Stimulated activated CD8-positive, alpha-beta memory T cell treated with anti-CD3 and anti-CD28 coated beads, Interleukin-7, amount 100 ng/mL, for 4 hours (primary cell): ENCODE measurements at places on chromosomes 4 and X.
A peak's percentile ranks its signal among the peaks of the same experiment; 100 is the strongest.

- no peak for DNase-seq
These were observed 21.5 kb downstream of the DNAAF6 start for GRCh38 chrX:107227780-107228485.

GRCh38 chr4:185730849-185731608 is 81.0 kb downstream of the SORBS2 start:
- no peak for DNase-seq

DNA sequence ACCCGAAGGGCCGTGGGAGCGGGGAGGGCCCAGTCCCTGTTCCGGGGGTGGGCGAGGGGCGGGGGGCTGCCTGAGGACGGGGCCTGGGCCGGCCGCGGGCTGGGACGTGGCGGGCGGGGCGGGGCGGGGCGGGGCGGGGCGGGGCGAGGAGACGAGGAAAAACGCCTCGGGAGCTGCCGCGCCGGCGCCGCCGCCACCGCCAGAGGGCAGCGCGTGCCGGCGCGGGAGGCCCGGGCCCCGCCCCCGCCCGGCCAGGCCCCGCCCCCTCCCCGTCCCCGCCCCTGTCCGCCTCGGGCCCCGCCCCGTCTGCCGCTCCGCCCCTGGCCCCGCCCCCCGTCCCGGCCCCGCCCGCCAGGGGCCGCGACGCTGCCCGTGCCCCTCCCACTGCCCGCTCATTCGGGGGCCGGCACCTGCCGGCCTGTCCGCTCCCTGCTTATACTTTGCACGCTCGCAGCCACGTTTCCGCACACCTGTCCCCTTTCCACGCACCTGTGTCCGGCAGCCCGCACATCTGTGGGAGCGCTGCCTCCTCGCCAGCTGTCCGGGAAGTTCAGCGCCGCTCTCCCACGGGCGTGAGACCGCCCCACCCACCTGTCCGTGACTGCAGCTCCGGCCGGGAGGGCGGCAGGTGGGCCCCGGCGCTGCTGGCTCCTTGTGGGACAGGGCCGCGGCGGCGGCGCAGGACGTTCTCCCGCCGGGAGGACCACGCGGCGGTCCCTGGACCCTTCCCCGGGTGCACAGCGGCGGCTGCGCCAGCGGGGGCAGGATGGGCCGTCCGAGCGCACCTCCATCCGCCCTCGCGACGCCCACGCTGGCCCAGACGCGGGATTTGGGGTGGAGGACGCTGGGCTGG is 1.7 kb upstream of the FGFRL1 start:
- peak; percentile 68 for DNase-seq

GRCh38 chrX:45142185-45142584 is 58.5 kb downstream of the DIPK2B start:
- DNase-seq: no peak

DNA sequence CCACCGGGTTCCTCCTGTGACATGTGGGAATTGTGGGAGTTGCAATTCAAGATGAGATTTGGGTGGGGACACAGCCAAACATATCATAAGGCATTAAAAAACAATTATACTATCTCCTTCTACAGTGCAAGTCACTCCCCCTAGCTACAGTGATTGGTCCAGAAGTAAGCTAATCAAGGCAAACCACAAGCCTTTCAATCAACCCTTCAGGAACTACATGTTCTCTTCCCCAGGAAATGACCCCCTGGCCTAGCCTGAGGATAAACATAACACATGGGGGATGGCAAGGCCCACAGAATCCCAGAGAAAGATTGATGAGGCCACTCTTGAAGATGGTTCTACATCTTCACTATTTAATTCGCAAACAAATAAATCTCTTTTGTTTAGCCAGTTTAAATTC is 25.2 kb upstream of the FAM241A start:
- no peak for DNase-seq

- DNase-seq: no peak
These were observed 346.5 kb upstream of the FAT1 start for GRCh38 chr4:187070158-187070557.

DNA sequence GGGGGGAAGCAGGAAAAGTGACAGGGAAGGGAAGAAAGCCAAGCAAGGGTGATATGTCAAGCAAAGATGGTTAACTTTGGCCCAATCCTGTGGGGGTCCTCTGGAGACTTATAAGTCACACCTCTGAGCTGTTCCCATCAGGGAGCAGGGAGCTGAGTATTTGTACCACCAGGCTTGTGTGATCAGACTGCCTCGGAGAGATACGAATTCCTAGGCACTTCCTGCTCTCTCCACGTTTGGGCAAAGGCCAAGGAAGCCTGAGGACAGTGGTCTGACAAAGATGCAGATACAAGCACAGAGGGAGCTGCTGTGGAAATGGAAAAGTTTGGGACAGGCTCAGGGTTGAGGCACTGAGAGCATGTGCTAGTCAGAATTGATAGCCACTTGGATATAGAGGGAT is 10.4 kb upstream of the PPP3CA start:
- DNase-seq: no peak

DNA sequence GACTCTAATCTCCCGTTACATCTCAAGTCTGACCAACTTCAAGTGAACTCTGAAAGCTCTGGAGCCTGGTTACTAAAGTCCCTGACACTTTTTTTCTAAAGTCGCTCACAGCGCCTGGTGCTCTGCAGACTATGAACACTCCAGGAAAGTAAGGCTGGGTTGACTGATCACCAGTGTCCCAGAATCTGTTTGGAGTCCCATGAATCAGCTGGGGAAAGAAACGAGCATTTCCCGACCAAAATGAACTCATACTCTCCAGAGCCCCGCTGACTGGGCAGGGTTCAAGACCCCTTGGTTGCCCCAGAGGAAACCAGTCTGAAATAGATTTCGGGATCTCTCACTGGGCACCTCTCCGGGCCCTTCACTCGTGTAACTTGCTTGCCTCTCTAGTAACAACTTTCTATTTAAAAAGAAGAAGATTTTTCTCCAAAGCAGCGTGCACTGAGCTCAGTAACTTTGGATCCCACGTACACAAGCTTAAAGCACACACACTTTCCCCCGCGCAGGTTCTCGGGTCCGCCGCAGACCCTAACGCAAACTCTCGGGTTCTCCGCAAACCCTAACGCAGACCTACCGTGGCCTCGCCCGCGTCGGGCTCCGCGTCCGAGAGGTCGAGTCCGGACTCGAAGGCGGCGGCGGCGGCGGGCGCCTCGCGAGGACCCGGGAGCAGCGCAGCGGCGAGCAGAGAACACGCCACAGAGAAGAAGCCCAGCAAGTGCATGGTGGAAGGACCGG is 964 bp downstream of the VEGFC start:
- no peak for DNase-seq

- no peak for DNase-seq
These were observed 53.9 kb upstream of the DAPP1 start for GRCh38 chr4:99762728-99763127.

GRCh38 chr4:78610546-78611214 is 59.1 kb downstream of the ANXA3 start:
- DNase-seq: no peak

- DNase-seq: no peak
These were observed 28.0 kb downstream of the DKK2 start for GRCh38 chr4:107008115-107008514.

DNA sequence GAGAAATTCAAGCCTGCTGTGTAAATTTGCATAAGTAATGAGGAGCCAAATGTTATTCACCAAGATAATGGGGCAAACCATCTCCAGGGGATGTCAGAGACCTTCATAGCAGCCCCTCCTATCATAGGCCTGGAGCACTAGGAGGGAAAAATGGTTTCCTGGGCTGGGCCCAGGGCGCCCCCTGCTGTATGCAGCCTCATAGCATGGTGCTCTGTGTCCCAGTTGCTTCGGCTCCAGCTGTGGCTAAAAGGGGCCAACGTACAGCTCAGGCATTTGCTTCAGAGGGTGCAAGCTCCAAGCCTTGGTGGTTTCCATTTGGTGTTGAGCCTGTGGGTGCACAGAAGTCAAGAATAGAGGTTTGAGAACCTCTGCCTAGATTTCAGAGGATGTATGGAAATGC is 859.3 kb downstream of the RPA4 start:
- no peak for DNase-seq

- DNase-seq: no peak
These were observed 59.2 kb downstream of the SLC7A11 start for GRCh38 chr4:138182838-138183426.

GRCh38 chr4:121307445-121308327 is 73.1 kb downstream of the QRFPR start:
- peak; percentile 6 for DNase-seq

GRCh38 chr4:95949136-95949765 is 109.4 kb downstream of the PDHA2 start:
- DNase-seq: no peak

GRCh38 chr4:138759554-138759902 is 256.1 kb upstream of the NOCT start:
- DNase-seq: no peak

DNA sequence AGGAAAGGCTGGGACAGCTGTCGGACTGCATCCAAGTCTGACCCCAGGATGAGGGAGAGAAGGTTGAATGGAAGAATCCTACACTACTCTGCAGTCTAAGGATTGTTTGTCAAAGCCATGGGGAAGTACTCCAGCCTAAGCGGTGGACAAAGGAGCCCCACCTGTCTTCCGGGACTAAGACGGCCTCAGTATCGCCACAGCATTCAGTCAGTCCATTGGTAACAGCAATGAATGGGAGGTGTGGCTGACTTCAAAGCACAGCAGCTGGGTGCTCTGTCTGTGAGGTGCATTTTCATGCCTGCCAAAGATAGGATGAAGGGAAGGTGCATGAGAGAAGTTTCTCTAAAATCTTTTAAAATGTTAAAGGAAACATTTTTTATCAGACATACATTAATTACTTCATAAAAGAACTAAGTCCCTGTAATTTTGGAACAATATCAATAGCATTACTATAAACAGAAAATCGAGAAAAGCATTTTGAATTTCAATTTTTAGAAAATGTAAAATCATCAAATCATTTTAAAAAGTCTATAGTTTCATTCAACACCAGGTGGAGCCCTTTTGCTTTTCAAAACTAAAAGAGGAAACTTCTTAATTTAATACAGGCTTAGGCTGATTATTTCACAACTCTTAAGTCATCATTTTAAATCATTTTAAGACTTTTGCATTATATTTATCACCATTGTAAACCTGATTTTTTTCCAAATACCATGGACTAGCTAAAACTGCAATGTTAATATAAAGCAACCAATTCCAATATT is 27.6 kb upstream of the INTU start:
- DNase-seq: no peak

DNA sequence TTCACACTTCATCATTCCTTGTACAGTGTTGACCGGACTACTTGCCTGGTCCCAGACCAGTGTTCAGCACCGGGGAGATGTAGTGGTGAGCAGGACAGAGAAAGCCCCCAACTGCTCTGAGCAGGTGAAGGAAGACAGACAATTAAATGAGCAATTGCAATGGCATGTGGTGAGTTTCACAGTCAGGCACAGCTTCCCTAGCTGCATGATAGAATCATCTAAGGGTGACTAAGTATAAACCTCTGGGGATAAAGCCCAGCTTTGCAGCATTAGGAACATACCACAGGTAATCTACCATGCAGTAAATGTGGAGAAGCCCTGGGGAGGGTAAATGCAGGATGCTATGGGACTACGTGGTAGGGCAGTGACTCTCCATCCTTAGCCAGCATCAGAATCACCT is 47.8 kb downstream of the TMA16 start:
- no peak for DNase-seq

DNA sequence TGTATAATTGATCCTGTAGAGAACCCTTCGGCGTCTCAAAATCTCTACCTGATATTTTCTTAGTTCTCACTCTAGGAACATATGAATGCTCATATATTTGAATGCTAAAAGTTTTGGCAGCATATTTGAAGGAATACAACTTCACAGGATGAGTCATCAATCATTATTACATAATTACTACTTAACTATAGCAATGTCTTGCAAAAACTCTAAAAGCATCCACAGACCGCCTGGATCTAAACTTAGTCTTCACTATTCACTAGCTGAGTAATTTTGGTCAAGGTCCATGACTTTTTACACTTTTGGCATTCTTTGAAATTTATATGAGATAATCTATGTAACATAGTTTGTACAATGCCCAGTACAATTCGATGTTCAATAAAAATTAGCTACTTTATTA is 194.7 kb downstream of the DTHD1 start:
- no peak for DNase-seq

DNA sequence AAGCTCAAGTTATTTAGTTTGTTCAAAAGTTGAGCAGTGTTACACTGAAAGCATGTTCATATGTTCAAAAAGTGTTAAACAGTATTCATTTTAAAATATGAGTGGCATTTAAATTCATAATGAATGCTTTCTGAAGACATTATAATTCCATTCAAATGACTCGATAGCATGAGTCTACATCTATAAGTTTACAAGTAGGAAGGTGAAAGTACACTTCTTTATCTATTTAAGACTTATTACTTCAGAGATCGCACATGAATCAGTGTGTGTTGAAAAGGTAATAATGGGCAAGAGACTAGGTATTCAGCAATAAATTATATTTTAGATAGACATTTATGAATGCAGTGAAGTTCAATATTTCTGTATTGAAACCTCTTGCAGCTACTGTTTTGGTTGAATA is 456.1 kb downstream of the GRXCR1 start:
- no peak for DNase-seq

- DNase-seq: no peak
These were observed 442.0 kb upstream of the ADGRL3 start for GRCh38 chr4:60757986-60758680.

- DNase-seq: no peak
These were observed 34.5 kb upstream of the PGRMC1 start for GRCh38 chrX:119201570-119201969.

DNA sequence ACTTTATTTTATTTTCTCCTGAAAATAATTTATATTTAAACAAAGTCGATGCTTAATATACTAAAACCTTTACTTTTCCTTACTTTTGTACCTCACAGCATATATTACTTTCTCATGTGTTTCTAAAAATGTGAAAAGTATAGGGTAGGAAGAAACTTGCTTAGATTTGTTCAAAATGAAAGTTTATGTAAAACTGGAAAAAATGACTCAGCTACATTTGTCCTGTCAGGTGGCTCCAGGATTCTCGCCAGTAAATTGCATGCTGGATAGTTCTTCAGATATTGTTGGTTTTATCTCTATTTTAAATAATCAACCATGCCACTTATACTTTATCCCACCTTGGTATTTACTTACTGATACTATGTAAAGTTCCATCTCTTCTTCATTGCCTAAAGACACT is 159.2 kb upstream of the NDST4 start:
- no peak for DNase-seq

- no peak for DNase-seq
These were observed 152.5 kb upstream of the STX18 start for GRCh38 chr4:4694296-4694772.

- DNase-seq: no peak
These were observed 29.6 kb downstream of the PHOX2B start for GRCh38 chr4:41718907-41719306.

DNA sequence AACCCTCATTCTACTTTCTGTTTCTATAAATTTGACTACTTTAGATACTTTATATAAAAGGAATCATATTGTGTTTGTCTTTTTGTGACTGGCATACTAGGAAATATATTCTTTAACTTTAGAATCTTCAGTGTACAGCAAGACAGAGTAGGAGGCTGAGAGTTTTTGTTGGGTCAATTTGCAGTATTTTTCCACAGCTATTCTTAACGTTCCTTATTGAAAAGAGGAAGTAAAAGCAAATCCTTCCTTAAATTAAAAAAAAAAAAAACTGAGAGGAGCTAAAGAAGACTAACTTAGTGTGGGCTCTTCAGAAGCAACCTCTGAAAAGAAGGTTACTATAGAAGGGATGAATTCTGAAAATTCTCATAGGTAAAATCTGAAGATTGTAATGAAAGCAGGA is 1194.6 kb downstream of the ADGRL3 start:
- no peak for DNase-seq
